Right renal pelvis (tissue), 4 donors: ENCODE measurements at places on chromosomes 2 and 18. TPM values are rescaled to one million over a fixed set of nuclear protein-coding genes. Genes with fewer than 3 reads are reported as not detected.

DNA sequence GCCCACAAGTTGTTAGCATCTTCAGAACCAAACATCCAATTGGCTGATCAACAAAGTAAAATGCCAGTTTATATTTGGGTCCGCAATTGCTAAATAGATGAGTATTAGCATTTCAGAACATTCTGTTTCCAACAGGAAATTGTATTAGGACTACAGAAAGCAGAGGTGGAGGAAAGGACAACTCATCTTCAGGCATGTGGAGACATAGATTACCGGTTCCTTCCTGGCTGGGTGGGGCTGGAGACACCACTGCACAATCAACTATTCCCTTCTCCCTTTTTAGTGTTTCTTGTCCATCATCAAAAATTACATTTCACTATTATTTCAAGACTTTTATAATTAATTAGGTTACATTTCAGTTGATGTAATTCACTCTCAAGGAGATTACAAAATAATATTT, 83.8 kb downstream of the ADAM23 start:
- DNase-seq, result no peak

The CD28 gene
- 1.3 TPM for polyA plus RNA-seq

GRCh38 chr2:127574656-127575055, 39.2 kb downstream of the MYO7B start:
- DNase-seq, result no peak

DNA sequence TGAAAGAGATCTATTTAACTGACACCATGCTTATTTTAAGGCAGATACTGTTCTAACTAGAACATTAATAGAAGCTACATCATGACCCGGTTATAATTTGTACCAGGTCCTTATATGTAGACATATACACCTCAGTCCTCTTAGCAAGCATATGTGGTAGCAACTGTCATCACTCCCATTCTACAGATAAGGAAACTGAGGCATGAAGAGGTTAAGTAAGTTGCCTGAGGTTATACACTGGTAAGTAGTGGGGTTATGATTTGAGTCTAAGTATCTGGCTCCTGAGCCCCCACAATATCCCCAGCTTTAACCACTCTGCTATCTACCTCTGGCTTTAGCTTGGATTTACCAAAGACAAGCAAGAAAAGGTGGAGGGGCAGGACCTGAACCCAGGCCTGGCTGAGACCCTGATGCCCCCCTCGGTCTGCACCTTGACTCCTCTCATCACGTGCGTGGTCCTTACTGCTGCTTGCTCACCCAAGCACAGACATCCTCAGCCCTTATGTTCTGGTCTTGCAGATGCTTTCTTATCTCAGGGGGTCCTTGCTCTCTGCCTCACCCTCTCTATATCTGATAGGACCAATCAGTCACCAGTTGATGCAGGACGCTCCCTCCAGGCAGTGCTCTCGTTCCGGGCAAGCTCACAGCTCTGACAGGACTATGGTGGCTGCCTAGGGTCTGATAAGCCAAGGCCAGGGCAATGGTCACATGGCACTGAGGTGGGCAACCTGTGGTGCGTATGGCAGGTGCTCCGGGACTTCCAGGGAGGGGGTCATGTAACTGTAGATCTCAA, 4.0 kb downstream of the DYSF start:
- no peak for DNase-seq

- DNase-seq, result no peak
Measured at GRCh38 chr2:54360055-54360792, 95.9 kb upstream of the SPTBN1 start.

GRCh38 chr2:14547830-14548229, 84.7 kb upstream of the LRATD1 start:
- DNase-seq, result no peak

- no peak for DNase-seq
Measured at GRCh38 chr2:235485362-235485761, 8.5 kb upstream of the AGAP1 start.

The ABCG8 gene
- 1.0 TPM for polyA plus RNA-seq

GRCh38 chr2:162484551-162484950, 140.6 kb downstream of the GCA start:
- DNase-seq, result no peak

The SPC25 gene
- polyA plus RNA-seq, result 21.2 TPM

GRCh38 chr2:74548900-74549826, 4.6 kb downstream of the LOXL3 start:
- DNase-seq, result no peak

- DNase-seq, result no peak
Measured at GRCh38 chr2:28582595-28582994, 86.7 kb downstream of the PLB1 start.

The MEIS1 gene
- 100 TPM for polyA plus RNA-seq

DNA sequence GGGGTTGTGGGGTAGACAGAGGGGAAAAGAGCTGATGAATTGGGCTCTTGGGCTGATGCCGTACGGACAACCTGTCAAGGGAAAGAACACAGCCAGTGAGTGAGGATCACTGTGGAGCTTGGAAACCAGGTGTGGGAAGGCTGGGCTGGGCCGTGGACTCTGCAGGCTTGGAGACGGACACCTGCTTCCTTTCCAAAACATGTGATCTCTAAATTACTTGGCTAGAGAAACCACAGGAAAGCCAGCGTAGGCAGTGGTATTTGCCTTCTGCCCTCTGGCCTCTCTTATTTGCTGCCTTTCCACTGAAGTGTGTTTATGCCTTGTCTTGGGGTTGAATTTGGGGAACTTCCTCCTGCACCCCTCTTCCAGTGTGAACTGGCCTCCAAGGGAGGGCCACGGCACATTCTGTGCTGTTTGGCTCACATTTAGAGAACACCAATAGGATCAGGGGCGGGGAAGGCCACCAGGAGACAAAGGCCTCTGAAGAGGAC, 267.7 kb downstream of the PRKCE start:
- no peak for DNase-seq

DNA sequence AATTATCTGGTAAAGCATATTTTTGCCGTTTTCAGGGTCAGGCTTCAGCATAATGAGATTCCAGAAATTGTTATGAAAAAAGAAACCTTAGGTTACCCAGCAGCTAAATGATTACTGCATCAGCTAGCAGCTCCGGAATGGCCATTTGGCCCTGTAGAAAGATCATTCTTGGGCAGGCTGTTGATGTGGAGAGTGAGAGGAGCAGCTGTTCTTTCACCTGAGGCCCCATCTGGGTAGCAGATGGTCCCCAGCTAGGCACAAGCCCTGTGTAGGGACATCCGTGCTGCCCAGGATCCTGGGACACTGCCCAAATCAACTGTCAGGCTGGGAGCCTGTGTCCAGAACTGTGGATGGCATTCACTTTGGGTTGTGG, 61.8 kb downstream of the NEDD4L start:
- DNase-seq, result no peak

GRCh38 chr2:133422931-133423351, 145.3 kb downstream of the NCKAP5 start:
- no peak for DNase-seq

DNA sequence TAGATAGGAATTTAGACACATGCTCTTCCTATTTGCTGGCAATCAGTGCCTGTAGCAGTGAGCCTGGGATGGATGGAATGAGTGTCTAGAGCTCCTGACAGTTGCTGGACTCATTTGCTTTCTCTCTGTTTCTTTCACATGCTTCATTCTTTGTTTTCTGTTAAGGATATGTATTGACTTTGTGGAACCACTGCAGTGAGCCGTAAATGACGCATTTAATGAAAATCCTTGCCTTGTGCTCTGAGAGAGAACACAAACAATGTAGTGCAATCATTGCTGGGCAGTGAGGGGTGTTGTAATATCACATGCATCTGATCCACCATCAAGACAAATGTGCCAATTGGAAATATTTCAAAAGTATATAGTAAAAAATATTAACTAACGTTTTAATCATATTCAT, 25.2 kb upstream of the CDH20 start:
- no peak for DNase-seq

GRCh38 chr18:12317664-12318333, 9.8 kb downstream of the TUBB6 start:
- no peak for DNase-seq

The UGT1A8 gene
- not detected for polyA plus RNA-seq

- no peak for DNase-seq
Measured at GRCh38 chr18:76621782-76622495, 126.9 kb upstream of the ZNF516 start.

The PRSS56 gene
- polyA plus RNA-seq, result not detected

The CRYGC gene
- polyA plus RNA-seq, result not detected

DNA sequence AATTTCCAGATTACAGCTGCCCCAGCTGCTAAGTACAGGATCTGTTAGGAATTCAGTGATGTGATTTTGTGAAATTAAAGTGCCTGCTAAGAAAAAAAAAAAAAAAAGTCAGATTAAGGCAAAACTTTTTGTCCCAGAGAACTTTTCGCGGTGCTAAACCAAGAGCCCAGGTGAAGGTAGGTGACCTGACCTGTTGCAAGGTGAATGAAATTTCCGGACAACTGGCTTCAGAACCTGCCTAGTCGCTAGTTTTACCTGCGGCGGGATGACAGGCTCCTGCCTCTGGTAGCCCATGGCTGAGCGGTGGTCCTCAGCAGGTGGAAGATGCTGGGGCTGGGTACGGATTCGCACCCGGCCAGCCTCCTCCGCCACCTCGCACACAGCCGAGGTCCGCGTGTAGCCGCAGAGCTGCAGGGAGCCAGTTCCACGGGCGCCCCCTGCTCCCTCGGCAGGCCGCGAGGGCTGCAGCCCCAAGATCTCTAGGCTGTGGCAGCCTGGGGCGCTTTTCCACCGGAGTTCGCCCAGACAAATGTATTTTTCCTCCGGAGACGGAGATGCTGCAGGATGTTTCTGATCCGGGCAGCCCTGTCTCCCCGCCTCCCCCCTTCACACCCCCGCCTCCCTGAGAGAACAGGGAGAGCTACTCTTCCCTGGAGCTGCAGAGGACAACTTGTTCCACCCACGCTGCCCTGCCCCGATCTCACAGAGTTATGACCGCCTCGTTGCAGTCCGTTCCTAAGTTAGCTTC, at the start of gene SLC38A11:
Gene SLC38A11 (minus strand): TSS at position 572 of the 748 bp plus-strand sequence. CDS start 278 bp downstream, at position 294.
- no peak for DNase-seq

The INHA gene
- 2.0 TPM for polyA plus RNA-seq

The M1AP gene
- polyA plus RNA-seq, result 1.5 TPM

The CTIF gene
- 19.1 TPM for polyA plus RNA-seq

GRCh38 chr2:28475088-28475595, 20.7 kb upstream of the PLB1 start:
- DNase-seq, result no peak

The CYTIP gene
- polyA plus RNA-seq, result 1.9 TPM

- DNase-seq, result no peak
Measured at GRCh38 chr2:62257466-62257865, 61.6 kb downstream of the B3GNT2 start.

GRCh38 chr2:30373881-30374302, 73.2 kb upstream of the LCLAT1 start:
- DNase-seq, result no peak

DNA sequence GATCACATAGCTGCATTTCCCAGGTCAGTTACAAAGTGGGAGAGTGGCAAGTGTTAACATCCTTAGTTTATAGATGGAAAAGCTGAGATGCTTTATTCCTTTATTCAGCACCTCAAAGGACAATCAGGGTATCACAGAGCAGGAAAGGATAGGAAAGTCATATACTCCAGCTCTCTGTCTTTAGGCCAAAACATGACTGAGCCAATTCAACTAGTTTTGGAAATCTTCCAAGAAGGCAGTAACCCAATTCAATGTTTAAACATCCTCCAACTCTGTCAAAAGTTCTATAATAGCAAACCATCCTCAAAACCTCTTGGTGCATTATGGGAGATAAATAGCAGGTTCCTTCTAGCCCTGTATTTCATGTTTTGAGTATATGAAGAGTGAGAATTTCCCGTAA, 25.2 kb downstream of the CASP8 start:
- DNase-seq, result no peak

GRCh38 chr18:3207565-3207964, 12.2 kb downstream of the MYOM1 start:
- DNase-seq, result no peak

The SAG gene
- polyA plus RNA-seq, result 0.08 TPM

DNA sequence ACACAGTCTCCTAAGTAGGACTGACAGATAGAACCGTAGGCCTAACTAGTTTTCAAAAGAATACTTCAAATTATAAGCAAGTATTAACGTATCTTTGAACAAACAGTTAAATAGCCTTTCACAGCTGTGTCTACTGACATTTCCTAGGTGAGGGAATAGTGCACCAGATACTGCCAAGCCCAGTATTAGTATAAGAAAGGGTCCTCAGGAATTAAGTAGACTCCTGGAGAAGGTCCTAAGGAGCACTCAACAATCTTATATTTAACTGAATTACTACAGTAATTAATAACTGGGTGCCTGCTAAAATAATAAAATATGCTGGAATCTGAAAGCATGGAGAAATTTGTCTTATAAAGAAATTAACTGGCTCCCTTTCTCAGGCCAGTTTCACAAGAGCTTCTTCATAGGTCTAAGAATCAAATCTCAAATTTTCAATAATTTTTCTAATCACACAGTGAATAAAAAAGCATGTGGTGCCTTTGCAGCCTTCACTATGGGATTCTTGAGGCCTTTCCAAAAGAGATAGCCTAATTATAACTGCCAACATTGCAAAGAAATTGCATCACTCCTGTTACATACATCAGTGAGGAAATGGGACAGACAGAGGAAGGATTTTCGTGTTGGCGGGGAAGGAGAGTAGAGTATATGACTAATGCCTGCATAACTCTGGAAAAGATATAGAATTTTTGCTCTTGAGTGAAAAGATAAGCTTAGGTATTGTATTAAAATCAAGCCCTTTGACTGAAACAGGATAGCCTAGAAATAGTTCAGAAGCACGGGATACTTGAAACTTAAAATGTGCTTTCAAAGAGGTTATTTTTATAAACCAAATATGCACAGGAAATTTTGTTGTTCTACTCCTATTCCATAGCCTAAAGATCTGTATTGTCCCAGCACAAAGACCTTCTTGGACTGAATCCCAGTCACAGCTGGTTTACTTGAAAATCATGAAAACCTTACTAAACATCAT, 228.6 kb upstream of the STK17B start:
- no peak for DNase-seq

GRCh38 chr18:5519448-5520298, 24.1 kb downstream of the EPB41L3 start:
- no peak for DNase-seq

- no peak for DNase-seq
Measured at GRCh38 chr2:169694894-169695260, 608 bp downstream of the PHOSPHO2 start.

DNA sequence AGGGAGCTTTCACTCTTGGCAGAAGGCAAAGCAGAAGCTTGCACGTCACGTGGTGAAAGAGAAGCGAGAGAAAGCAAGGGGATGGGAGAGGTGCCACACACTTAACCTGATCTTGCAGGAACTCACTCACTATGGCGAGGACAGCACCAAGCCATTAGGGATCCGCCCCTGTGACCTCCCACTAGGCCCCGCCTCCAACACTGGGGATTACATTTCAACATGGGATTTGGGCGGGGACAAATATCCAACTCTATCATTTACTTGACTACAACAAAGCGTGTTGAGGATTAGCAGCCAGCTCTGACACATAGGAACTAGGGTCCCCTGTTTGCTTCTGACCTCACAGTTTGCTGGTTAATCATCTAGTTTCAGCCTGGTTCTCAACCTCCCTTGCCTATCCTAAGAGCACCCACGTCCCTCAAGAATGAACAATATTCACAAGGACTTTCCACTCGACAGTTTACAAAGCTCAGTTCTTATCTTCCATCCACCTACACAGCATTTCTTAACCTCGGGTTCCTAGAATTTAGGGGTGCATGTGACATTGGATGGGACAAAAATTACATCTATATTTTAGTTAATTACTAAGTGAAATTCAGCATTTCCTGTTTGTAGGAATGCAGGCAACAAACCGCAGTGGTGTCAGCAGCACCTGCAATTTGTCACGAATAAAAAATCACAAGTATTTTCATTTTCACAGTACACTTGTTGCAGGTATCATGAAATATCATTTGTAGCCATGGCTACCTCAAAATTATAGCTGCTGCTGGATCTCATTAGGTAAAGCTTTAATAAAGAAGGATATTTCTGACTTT, 36.0 kb downstream of the LBH start:
- no peak for DNase-seq
